ENCODE measurements at places on chromosomes 6 and 20. TPM values are rescaled to one million over a fixed set of nuclear protein-coding genes. Genes with fewer than 3 reads are reported as not detected.
A peak's percentile ranks its signal among the peaks of the same experiment; 100 is the strongest.

OR12D3 gene
- not detected for polyA plus RNA-seq

ACTR5 gene
- polyA plus RNA-seq: 8.8 TPM

XKR7 gene
- not detected for polyA plus RNA-seq

- no peak for DNase-seq
Observed at GRCh38 chr6:27187231-27188060, 60.1 kb upstream of the PRSS16 start.

DNA sequence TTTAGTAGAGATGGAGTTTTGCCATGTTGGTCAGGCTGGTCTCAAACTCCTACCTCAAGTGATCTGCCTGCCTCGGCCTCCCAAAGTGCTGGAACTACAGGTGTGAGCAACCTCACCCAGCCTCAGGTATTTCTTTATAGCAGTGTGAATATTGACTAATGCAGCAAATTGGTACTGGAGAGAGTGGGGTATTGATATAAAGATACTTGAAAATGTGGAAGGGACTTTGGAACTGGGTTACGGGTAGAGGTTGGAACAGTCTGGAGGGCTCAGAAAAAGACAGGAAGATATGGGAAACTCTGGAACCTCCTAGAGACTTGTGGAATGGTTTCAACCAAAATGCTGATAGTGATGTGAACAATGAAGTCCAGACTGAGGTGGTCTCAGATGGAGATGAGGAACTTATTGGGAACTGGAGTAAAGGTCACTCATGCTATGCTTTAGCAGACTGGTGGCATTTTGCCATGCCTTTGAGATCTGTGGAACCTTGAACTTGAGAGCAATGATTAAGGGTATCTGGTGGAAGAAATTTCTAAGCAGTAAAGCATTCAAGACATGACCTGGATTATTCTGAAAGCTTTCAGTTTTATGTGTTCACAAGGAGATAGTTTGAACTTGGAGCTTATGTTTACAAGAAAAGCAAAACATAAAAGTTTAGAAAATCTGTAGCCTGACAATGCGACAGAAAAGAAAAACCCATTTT is 127.2 kb downstream of the DTNBP1 start:
- no peak for DNase-seq

DNA sequence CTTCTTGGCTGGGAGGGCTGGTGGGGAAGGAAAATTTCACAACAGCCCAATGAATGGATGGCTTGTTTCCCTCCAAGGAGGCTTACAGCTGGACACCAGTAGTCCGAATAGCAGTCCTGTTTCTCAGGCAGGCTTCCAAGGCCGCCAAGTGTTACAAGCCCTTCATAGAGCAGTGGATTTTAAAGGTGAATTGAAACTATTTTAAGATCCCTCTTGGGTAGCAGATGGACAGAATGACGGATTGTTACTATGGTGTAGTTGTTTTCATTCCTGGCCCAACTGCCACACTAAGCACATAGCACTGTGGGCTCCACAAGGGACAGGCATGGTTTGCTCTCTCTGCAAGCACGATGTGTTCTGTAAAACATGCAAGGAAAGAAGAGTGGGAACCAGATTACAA is 203.3 kb upstream of the TAB2 start:
- DNase-seq: no peak

- no peak for DNase-seq
Observed at GRCh38 chr20:47551841-47552240, 50.2 kb downstream of the NCOA3 start.

DNA sequence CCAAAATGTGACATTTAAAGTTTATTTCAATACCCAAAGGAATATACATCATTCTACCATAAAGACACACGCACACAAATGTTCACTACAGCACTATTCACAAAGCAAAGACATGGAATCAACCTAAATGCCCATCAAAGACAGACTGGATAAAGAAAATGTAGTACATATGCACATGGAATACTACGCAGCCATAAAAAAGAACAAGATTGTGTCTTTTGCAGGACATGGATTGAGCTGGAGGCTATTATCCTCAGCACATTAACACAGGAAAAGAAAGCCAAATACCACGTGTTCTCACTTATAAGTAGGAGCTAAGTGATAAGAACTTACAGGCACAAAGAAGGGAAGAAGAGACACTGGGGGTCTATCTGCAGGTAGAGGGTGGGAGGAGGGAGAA is 22.4 kb downstream of the ATP9A start:
- DNase-seq: no peak

GRCh38 chr20:24469116-24469893 is at the start of gene SYNDIG1:
TSS of gene SYNDIG1 (plus strand) at chr20:24469629. CDS start at chr20:24543098, 73,469 bp downstream.
- DNase-seq: no peak

DNA sequence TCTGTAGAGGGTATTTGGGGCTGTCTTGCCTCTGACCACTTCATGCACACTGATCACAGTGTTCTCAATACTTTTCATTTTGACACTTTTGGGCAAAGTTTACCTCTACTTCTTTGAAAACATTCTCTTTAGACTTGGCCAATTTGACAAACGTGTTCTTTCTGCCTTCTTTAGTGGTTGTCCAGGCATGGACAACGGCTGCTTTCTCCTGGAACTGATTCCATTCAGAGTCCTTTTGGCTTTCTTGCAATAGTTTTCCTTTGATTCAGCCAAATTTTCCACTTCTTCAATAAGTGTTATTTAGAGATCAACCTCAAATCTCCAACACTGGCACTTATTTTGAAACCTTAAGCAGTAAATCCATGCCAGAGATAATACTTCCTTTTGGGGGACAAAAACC is 6.7 kb upstream of the CST9 start:
- no peak for DNase-seq

DNA sequence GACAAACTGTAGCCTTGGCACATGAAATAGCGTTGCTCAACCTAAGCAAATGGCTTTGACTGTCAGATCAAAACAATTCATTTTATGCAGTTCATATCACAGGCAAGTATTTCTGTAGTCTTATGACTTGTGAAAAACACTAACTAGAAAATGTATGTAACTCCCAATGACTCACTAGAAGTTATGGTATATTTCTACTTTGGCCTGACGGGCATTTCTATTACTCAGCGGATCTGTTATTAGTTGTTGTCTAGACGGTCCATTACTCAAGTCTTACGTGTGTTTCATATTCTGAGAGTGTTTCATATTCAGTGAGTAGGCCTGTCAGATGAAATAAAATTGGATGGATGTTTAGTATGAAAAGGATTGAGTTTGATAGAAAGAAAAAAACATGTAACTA is 880.9 kb downstream of the PRIM2 start:
- DNase-seq: no peak

DNA sequence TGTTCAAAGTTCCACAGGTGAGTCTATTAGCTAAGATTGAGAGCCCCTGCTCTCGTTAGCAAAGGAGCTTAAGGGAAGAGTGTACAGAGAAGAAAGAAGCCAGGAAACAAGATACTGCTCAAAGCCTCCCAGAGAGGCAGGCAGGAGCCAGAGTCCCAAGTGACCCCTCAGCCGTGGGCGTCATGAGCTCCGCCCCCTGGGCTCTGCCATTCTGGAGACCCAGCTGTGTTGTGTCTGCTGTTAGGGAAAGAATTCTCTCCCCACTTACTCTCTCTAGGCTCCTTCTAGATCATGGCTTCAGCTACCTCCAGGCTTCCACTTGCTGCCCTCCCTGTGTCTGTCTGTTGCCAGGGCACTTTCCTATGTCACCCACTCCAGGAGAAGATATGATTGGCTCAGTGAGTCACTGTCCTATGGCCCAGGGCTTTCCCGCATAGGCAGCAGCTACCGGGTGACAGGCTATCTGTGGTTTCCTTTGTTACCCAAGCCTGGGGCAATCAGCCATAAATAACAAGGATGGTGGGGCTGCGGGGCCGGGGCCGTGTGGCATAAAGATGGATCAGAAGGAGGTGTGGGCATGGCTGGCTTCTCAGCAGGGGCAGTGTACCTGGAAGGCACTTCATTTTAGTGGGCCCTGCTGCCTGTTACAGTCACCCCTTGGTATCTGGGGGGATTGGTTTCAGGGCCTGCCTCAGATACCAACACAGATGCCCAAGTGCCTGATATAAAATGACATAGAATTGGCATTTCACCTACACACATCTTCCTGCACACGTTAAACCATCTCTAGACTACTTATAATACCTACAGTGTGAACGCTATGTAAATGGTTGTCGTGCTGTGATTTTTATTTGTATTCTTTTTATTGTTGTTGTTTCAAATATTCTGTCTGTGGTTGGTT is 118.9 kb downstream of the ARMC2 start:
- peak; percentile 28 for DNase-seq

DNA sequence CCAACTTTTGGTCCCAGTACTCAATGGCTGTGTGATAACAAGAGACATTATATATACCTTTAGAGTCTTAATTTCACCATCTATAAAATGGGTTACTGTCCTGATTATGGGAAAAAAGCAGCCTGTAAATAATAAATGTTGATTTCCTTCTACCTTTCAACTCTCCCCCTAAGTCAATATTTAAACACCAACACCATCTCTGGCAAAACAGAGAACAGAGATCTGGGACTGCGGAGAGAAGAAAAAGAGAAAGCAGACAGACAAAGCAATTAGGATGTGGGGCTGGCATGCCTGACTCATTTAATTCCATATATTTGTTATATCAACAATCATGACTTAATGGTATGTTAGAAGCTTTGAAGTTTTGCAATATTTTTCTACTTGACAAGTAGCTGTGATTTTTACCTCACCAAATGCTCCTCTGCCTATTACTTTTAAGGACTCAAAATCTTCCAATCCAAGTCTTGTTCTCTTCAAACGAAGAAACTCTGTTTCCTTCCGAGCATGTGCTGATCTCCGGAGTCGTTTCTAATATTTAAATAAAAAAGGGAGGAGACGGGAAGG is 23.3 kb downstream of the STK38 start:
- no peak for DNase-seq

DNA sequence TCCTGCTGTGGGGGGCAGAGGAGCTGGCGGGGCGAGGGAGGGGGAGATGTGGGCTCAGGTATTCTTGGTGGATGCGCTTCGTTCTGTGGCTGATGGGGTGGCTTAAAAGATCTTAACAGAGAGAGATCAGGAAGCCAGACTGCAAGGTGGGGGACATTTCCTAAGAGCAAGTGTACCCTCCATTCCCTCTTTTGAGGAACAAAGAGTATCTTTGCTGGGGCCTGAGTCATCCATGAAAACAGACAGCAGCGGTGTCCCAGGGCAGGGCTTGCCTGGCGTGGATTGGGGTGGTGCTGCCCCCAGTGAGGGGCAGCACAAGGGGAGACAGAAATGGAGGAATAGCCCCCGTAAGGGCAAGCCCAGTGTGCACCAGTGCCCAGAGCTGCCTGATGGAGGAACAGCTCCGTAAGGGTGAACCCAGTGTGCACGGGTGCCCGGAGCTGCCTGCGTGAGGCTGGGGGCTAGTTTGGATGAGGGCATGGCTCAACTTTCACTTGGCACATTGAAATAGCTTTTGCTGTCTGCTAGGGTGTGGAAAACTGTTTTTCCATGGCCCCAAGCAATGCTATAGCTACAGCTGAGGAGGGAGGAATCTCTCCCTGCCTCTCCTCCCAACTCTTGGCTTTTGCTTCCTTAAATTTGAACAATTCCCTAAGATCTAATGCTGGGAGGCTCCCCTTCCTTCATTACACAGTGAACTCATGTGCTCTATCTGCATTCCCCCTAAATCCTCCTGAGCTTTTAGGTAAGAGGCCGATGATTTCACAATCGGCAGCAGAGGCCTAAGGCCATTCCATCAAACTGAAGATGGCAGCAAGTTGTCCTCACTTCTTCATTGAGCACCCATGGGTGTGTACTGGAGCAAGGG is 12.9 kb downstream of the MAPK13 start:
- DNase-seq: no peak

DNA sequence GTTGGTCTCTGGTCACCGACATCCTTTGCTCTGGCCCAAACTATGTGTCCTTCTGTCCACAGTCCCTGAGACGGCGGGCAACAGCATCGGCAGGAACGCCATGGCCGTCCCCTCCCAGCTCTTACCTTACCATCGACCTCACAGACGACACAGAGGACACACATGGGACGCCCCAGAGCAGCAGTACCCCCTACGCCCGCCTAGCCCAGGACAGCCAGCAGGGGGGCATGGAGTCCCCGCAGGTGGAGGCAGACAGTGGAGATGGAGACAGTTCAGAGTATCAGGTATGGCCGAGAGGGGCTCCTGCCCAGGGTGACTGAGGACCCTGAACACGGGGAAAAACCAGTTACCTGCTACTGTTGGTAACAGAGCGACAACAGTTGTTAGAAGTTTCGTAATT is 25.0 kb downstream of the DNMT3B start:
- no peak for DNase-seq

GRCh38 chr20:16517946-16518783 is 55.1 kb downstream of the KIF16B start:
- peak; percentile 13 for DNase-seq

GRCh38 chr20:19381947-19382346 is 169.5 kb downstream of the SLC24A3 start:
- no peak for DNase-seq

DNA sequence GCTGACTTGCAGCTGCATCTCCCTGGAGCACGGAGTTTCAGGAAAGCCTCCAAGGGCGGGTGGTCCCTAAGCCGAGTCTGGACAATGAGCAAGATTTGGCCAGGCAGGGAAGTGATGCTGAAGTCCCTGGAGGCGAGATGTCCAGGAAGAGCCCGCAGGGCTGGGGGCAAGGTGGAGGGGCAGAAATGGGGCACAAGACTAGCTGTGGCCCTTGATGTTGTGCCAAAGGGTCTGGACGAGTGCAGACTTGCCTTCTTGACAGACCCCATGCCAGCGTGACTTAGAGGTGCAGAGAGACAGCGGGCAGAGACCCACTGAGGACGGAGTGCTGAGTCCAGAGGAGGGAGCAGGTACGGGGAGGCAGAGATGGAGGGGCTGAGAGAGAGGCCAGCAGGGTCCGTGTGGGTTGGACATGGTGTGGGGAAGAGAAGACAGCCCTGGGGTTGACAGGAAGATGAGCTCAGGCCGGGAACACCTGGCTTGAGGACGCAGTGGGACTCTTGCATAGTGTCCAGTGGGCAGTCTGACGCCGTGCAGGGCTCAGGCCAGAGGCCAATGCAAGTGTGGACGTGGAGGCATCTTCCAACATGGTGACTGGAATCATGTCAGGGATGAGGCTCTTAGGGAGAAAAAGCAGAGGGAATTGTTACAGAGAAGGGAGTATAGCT is 8.7 kb downstream of the UNC93A start:
- DNase-seq: no peak

- DNase-seq: no peak
Observed at GRCh38 chr6:160799801-160800506, 97.9 kb downstream of the PLG start.

DNA sequence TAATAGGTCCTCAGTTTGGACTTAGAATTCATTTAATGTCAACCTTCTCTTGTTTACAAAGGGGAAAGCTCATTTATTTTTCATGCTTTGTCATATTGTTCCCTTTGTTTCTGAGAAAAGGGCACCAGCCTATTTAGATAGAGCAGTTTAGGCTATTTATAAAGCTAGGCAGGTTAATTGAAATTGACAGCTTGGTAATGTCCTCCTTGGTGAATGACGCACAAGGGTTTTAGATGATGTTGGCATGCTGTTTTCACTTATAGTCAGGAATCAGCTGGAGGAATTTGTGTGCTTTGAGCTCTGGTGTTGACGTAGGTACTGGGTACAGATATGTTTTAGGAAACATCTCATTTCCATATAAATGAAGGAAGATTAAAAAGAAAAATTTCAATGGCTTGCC is 45.2 kb downstream of the BCKDHB start:
- DNase-seq: no peak
